ENCODE measurements at places on chromosomes 6 and 20. TPM values are rescaled to one million over a fixed set of nuclear protein-coding genes. Genes with fewer than 3 reads are reported as not detected.

Gene OSER1
- 51.5 TPM for total RNA-seq

Gene PRPH2
- total RNA-seq, result not detected

Gene CABLES2
- total RNA-seq, result 5.7 TPM

Gene RWDD1
- 31.6 TPM for total RNA-seq

Gene NPBWR2
- total RNA-seq, result not detected

Gene CEP250
- total RNA-seq, result 28.1 TPM

Data from A549 treated with dexamethasone at 1 μM for 4 hours (cell line).